A549 treated with CORT108297 at 1 μM for 4 hours (cell line): ENCODE measurements at places on chromosomes 16 and 17. TPM values are rescaled to one million over a fixed set of nuclear protein-coding genes. Genes with fewer than 3 reads are reported as not detected.

ASPA gene
- total RNA-seq, result not detected in 5 replicates

NPIPB8 gene
- 0.31 to 0.52 TPM (median 0.47 TPM) in 5 replicates for total RNA-seq

SPAG5 gene
- total RNA-seq, result 69.8 to 83.9 TPM (median 78.3 TPM) in 5 replicates

MT3 gene
- total RNA-seq, result 0.28 to 0.43 TPM in 2 of 5 replicates, not detected in the others

CCL8 gene
- total RNA-seq, result not detected in 5 replicates

TRIM72 gene
- 0.02 to 0.07 TPM (median 0.02 TPM) in 5 replicates for total RNA-seq

AP1G1 gene
- total RNA-seq, result 39.2 to 49.9 TPM (median 45.4 TPM) in 5 replicates

DLX4 gene
- total RNA-seq, result 1.7 to 4.3 TPM (median 3.6 TPM) in 5 replicates

PROCA1 gene
- total RNA-seq, result 1.0 to 1.7 TPM (median 1.1 TPM) in 5 replicates

GPRC5C gene
- total RNA-seq, result 58.6 to 85.4 TPM (median 75.2 TPM) in 5 replicates

SPN gene
- total RNA-seq, result 0.02 to 0.05 TPM in 2 of 5 replicates, not detected in the others

PLA2G10 gene
- 0.21 to 0.29 TPM (median 0.24 TPM) in 4 of 5 replicates, not detected in the other for total RNA-seq

KRT23 gene
- 0.08 to 0.14 TPM (median 0.10 TPM) in 3 of 5 replicates, not detected in the others for total RNA-seq

NOXO1 gene
- 0.09 to 0.52 TPM (median 0.21 TPM) in 5 replicates for total RNA-seq

IRX5 gene
- total RNA-seq, result 1.3 to 2.5 TPM (median 2.1 TPM) in 5 replicates

PCGF2 gene
- total RNA-seq, result 34.1 to 69.7 TPM (median 62.4 TPM) in 5 replicates

KRT37 gene
- not detected in 5 replicates for total RNA-seq

CMTM2 gene
- not detected in 5 replicates for total RNA-seq

ACE gene
- total RNA-seq, result 0.31 to 0.99 TPM (median 0.64 TPM) in 5 replicates

PRR11 gene
- total RNA-seq, result 41.4 to 60.1 TPM (median 55.5 TPM) in 5 replicates

GSG1L gene
- total RNA-seq, result not detected in 5 replicates

ACSM2A gene
- not detected in 5 replicates for total RNA-seq

SLC5A10 gene
- 0.12 to 0.38 TPM (median 0.20 TPM) in 5 replicates for total RNA-seq

GFER gene
- 21.3 to 45.6 TPM (median 42.0 TPM) in 5 replicates for total RNA-seq

GAST gene
- 0.21 to 0.34 TPM in 2 of 5 replicates, not detected in the others for total RNA-seq

KRT39 gene
- not detected in 5 replicates for total RNA-seq

SREBF1 gene
- 60.6 to 93.3 TPM (median 86.9 TPM) in 5 replicates for total RNA-seq

CD300E gene
- 0.02 TPM in 1 of 5 replicates, not detected in the others for total RNA-seq

GP2 gene
- total RNA-seq, result not detected in 5 replicates

UBB gene
- total RNA-seq, result 2,206 to 2,663 TPM (median 2,279 TPM) in 5 replicates

GDPD3 gene
- total RNA-seq, result 1.2 to 3.0 TPM (median 1.8 TPM) in 5 replicates

ZNF205 gene
- 10.8 to 15.5 TPM (median 14.6 TPM) in 5 replicates for total RNA-seq

ZFP3 gene
- total RNA-seq, result 0.80 to 1.1 TPM (median 0.93 TPM) in 5 replicates

MMP28 gene
- 4.2 to 9.7 TPM (median 6.5 TPM) in 5 replicates for total RNA-seq

ABCA9 gene
- total RNA-seq, result 0.01 to 0.10 TPM in 2 of 5 replicates, not detected in the others

SETD1A gene
- 16.0 to 22.1 TPM (median 21.3 TPM) in 5 replicates for total RNA-seq

NOTUM gene
- 0.30 to 0.57 TPM (median 0.45 TPM) in 5 replicates for total RNA-seq

ST6GALNAC1 gene
- 0.14 to 0.41 TPM (median 0.16 TPM) in 5 replicates for total RNA-seq

CA7 gene
- 0.05 to 0.09 TPM (median 0.06 TPM) in 3 of 5 replicates, not detected in the others for total RNA-seq

LAT gene
- total RNA-seq, result 3.7 to 6.0 TPM (median 4.7 TPM) in 5 replicates

SLC13A5 gene
- 0.10 to 0.37 TPM (median 0.16 TPM) in 5 replicates for total RNA-seq
